ENCODE measurements at places on chromosomes 12 and 14.

DNA sequence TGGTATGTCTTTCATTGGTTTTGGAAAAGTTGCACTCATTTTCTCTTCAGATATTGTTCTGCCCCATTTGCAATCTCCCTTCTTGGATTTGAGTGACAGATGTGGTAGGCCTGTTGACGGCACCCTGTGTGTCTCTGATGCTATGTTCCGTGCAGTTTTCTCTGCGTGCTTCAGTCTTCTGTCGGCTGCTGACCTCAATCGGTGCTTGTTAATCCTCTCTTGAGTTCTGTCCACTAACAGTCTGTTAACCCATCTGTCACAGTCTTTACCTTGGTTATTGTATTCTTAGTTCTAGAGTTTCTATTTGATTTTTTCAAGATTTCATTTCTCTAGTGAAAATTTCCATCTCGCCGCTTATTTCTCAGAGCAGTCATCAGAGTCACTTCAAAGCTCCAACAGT lies 20.7 kb upstream of the PLD4 start:
- no peak for DNase-seq

DNA sequence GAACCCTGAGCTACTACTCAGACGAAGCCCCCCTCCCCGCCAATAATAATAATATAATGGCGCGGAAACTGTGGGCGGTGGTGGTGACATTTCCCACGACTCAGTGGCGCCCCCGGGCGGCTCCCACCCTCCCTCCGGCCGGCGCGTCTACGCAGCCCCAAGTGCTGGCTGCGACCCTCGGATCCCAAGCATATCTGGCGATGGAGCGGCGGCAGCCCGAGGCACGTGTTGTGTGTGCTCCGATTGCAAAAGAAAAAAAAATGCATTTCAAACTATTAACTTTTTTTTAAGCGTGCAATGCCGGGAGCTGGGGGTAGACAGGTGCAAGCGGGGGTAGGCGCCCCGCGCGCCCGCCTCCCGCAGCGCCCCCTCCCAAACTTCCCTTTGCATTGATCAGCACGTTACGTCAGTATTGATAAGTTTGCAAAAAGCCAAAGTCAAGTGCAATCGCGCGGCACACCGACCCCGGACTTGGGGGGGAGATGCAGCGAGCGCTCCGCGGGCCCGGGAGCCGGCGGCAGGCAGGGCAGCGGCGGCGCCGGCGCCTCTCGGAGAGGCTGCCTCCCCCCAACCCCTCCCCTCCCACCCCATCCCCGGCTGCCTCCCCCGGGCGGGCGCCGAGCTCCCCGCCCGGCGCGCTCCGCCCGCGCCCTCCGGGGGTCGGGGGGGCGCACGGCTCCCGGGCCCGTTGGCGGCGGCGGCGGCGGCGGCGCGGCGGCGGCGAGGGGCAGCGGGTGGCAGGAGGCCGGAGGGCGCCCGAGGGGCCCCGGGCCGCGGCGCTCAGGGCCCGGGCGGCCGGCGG lies 113.1 kb upstream of the MYL2 start:
- DNase-seq: no peak

- DNase-seq: no peak
These were observed 91.6 kb downstream of the DHRS2 start for GRCh38 chr14:23727566-23728335.

GRCh38 chr12:10726945-10727344 lies 3.8 kb upstream of the YBX3 start:
- no peak for DNase-seq

- no peak for DNase-seq
These were observed 487.5 kb upstream of the TMEM132C start for GRCh38 chr12:127779301-127780045.

GRCh38 chr12:121036810-121037326 lies 2.2 kb downstream of the OASL start:
- DNase-seq: no peak

GRCh38 chr14:39467889-39468524 lies 35.8 kb upstream of the FBXO33 start:
- no peak for DNase-seq

- no peak for DNase-seq
These were observed 366.8 kb downstream of the VRK1 start for GRCh38 chr14:97164021-97164420.

DNA sequence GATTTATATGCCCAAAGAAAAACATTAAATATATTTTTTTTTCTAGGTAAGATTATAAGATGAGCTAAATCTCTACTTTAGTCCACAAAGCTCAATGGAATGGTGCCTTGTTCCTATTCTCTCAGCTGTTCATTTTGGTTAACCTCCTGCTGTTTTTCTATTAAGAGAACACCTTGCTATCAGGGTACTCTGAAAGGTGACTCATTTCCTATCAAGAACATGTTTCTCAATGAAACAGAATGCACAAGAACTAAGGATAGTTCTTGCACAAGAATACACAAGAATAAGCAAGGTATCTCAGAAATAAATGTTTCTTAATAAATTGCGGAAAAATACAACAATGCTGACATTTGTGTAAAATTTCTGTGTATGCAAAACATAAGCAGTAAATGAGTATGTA lies 14.1 kb downstream of the ABCD2 start:
- DNase-seq: no peak

DNA sequence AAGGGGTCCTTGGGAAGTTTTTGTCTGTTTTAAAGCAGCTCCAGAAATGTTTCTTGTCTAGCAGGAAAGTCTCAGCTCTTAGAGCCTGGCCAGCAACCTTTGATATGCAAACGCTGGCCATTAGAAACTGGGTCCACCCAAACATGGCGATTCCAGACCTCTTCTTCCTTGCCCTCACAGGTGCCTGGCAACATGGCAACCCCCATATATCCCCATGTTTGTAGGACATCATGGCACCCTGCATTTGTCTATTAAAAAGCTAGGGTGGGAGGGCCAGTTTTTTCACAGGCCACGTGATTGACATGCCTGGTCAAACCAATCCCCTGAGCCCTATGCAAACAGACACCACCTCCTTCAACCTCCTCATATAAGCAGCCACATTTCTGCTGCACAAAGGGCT lies 848.7 kb upstream of the FOXG1 start:
- DNase-seq: no peak

- DNase-seq: no peak
These were observed 109.6 kb upstream of the SLC38A4 start for GRCh38 chr12:46935271-46935847.

- no peak for DNase-seq
These were observed 12.5 kb downstream of the LIN7A start for GRCh38 chr12:80925237-80925636.

DNA sequence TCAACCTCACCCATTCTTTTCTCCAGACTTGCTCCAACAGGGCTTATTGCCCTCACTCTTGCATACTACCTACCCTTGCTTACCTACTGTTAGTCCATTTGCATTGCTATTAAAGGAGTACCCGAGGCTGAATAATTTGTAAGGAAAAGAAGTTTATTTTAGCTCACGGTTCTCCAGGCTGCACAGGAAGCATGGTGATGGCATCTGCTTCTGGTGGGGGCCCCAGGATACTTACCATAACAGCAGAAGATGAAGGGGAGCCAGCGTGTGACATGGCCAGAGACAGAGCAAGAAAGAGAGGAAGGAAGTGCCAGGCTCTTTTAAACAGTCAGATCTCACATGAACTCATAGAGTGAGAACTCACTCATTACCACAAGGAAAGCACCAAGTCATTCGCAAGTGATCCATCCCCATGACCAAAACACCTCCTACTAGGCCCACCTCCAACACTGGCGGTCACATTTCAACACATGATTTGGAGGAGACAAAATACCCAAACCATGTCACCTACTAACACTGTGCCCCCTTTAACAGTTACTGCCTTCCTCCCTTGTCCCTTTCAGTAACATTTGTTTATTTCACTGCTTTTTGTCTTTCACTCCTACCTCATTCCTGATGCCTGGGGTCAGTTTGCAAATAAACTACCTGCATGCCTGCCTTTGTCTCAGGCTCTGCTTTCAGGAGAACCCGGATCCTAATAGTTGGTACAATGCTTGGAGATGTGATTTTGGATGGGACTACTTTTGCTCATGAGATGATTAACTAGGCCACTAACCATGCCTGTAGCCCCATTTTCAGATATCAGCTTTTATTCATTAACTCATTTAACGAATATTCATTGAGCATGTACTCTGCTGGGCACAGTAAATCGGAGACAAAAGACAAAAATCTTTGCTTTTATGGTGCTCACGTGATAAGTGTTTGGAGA lies 41.6 kb upstream of the CSRP2 start:
- DNase-seq: no peak

DNA sequence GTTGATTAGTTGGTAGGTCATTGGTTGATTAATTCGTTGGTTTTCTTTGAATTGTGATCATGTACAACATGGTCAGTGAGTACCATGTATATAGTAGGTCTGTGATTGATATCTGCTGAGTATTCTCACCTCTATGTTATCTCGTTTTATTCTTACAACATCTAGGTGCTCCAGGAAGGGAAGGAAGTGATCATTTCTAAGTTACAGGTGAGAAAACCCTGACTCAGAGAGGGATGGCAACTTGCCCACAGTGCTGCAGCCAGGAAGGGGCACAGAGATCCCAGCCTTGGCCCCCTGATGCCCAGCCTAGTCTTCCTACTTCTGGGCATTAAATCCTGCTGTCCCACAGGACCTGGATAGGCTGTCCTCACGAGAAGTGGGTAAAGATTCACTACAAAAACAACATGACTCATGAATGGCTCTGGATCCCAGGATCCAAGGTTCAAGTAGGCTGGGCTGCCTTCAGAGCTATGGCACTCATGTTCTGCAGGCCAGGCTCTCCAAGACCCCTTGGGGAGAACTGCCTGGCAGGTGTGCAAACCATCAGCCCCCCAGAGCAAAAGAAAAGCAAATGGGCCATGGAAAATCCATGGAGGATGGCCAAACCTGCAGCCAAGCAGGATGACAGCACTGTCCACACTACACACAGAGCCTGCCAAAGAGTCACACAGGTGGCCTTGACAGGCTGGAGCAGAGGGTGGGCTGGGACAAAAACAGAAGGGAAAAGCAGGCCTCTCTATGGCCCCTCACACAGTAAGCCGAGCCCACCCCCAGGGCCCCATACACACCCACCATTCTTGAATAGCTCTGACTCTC lies 146.2 kb downstream of the BCL11B start:
- no peak for DNase-seq

Measured in stimulated activated CD8-positive, alpha-beta memory T cell treated with anti-CD3 and anti-CD28 coated beads, Interleukin-2, amount 100 ng/mL, for 48 hours (primary cell).